ENCODE measurements at places on chromosomes 13 and 19. TPM values are rescaled to one million over a fixed set of nuclear protein-coding genes. Genes with fewer than 3 reads are reported as not detected.

DNA sequence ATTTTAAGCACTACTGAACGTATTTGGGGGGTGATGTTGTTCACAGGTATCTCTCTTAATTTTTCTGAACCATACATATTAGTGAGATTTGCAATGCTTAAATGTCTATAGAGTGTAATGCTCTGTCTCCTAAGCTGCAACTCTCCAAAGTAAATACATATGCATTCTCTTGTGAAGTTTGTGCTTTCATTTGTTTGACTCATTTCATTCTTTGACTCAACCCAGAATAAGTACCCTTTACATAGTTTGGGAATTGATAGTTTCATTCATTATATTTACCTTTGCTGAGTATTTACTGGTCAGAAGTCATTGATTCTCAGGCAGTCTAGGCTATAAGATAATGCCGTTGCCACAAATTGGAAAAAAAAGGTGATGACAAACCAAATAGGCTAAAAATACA lies 406.9 kb downstream of the FGF9 start:
- no peak for DNase-seq
- no peak overlapping the region for H3K27ac ChIP-seq
- H3K4me3 ChIP-seq, result no peak overlapping the region

DNA sequence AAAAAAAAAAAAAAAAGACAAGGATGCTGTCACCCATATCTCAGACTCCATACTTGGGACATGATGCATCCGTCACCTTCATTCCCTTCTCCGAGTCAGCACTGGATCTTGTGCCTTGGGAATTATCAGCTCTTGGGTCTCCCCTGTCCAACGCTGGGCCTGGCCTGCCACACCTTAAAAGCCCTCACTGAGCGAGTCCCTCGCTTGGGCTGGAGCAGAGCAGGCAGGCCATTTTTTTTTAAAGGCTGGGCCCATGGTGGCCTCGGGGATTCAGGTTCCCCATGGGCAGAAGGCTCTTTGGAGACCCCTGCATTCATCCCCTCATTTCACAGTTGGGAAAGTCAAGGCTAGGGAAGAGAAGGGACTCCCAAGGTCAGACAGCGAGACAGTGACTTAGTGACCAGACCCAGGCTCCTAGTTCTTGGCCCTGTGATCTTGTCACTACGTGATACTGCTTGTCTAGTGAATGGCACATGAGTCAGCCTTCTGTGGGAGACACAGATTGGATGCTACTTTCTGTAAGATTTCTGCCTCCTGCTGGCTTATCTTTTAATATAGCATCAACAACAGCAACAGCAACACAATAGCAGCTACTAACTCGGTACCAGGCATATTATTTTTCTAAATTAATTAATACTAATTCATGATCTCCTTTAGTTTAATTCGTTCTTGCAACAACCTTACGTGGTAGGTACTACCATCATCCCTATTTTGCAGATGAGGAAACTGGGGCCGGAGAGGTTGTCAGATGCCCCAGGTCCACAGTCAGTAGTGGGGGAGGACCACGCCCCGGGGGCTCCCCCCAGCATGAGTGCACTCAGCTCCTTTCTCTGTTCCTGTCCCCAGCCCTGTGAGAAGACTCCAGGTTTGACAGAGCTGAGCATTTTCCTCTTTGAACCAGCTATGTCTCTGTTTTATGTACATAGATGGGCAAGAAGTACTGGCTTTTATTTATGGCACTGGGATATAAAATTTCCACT lies 27.4 kb upstream of the ZNF536 start:
- no peak for DNase-seq
- H3K4me1 ChIP-seq, result no peaks in the 10 kb centered on the region
- H3K27ac ChIP-seq, result peak overlapping the region; percentile 16
- H3K27me3 ChIP-seq, result no peaks in the 10 kb centered on the region

GRCh38 chr13:82436099-82436585 lies 1446.1 kb downstream of the SLITRK1 start:
- H3K36me3 ChIP-seq, result peaks cover 3% of the 10 kb centered on the region
- no peaks in the 10 kb centered on the region for H3K27me3 ChIP-seq
- no peak overlapping the region for H3K4me3 ChIP-seq
- no peaks in the 10 kb centered on the region for H3K4me1 ChIP-seq
- DNase-seq, result no peak
- H3K27ac ChIP-seq, result no peak overlapping the region

GRCh38 chr13:41641429-41641828 lies 184.1 kb downstream of the RGCC start:
- no peaks in the 10 kb centered on the region for H3K27me3 ChIP-seq
- no peak overlapping the region for H3K4me3 ChIP-seq
- DNase-seq, result no peak
- H3K36me3 ChIP-seq, result peaks cover 3% of the 10 kb centered on the region
- peaks cover 17% of the 10 kb centered on the region for H3K4me1 ChIP-seq

GRCh38 chr13:42114278-42114677 lies 65.8 kb downstream of the DGKH start:
- no peaks in the 10 kb centered on the region for H3K27me3 ChIP-seq
- H3K36me3 ChIP-seq, result no peaks in the 10 kb centered on the region
- no peak overlapping the region for H3K4me3 ChIP-seq
- no peak for DNase-seq
- H3K27ac ChIP-seq, result no peak overlapping the region

- no peak overlapping the region for H3K27ac ChIP-seq
- no peaks in the 10 kb centered on the region for H3K4me1 ChIP-seq
- no peak overlapping the region for H3K4me3 ChIP-seq
- peaks cover 8% of the 10 kb centered on the region for H3K36me3 ChIP-seq
These were observed 88.4 kb upstream of the ZNF492 start for GRCh38 chr19:22545751-22546150.

The KLF1 gene
- total RNA-seq, result not detected

The CGB5 gene
- total RNA-seq, result not detected

Data from progenitor cell of endocrine pancreas (in vitro differentiated cells).